ENCODE measurements at places on chromosomes 11 and 22.

- DNase-seq, result no peak
Observed at GRCh38 chr11:47276923-47277322, 7.0 kb downstream of the MADD start.

DNA sequence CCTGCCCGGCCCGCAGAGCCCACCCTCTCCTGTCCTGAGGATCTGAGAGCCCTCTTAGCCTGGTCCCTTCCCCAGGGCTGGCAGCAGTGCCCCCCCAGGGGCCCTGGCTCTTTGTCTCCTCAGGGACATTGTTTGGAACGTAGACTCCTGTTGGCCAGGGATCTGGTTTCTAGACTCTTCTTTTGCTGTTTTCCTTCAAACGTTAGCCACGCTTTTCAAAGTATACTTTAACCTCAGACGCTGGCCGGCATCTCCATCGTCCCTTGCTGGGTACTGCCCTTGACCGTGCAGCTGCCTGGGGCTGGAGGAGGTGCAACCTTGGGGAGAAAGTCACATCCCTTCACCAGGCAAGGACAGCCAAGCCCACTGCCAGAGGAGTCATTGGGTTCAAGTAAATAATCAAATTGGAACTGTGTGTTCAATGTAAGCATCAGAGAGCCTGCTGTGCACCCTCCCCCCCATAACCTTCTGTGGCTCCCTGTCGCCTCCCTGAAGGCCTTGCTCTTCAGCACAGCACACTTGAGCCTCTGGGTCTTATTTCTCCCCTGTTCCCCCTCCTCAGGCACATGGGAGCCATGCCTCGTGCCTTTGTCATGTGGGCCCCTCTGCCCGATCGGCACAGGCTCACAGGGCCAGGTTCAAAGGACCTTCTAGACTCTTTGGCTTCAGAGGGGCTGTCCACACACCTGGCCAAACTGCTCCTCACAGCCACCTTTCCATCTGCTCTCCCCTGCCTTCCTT is 21.8 kb upstream of the WNT7B start:
- DNase-seq, result no peak

DNA sequence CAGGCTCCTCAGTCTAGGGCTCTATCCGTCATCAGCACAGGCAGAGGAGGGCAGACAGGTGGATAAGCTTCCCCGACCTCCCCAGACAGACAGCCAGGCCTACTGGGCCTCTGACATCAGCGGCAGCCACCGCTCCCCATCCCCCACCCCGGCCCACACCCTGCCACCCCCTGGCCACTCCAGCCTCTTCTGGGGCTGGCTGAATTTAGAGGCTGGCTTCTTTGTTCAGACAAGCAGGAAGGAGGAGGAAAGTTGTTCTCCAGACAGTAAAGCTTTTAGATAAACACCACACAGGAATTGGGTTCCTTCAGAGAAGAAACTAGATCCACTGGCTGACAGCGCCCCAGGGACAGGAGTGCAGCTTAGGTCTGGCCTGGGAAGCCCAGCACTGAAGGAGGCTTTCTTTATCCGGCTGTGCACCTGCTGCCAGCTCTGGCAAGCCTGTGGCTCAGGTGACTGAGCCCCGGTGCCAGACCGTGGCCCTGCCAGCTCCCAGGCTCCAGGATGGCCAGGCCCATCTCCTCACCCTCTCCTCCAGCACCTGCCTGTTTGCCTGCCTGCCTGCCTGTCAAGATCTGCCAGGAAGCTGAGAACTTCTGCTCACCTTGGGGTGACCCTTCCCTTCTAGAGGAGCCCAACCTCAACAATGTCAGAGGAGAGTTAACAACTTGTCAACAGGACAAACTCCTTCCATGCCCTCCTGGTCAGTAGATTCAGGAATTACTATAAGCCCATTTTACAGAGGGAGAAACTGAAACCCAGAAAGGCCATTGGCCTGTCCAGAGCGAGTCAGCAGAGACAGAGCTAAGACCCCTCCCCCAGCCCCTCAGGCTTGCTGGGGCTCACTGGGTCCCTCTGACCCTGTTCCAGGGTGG is 44.0 kb upstream of the KLHL35 start:
- no peak for DNase-seq

DNA sequence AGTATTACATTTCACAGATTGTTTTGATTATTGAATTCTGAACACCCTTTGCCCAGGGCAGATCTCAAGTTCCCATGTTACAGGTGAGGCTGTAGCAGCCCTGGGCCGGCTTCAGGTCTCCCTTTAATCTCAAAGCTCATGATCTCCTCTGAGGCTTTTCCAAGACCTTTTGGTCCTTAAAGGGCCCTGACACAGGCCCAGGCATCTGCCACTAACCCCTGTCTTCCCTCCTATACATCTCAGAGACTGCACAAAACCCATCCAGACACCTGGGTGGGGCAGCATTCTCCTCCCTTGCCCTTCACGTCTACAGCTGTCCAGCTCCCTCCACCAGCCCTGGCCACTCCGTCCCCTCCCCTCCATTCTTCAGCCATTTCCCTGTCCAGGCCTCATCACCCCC is 37.8 kb downstream of the PDE2A start:
- DNase-seq, result no peak

DNA sequence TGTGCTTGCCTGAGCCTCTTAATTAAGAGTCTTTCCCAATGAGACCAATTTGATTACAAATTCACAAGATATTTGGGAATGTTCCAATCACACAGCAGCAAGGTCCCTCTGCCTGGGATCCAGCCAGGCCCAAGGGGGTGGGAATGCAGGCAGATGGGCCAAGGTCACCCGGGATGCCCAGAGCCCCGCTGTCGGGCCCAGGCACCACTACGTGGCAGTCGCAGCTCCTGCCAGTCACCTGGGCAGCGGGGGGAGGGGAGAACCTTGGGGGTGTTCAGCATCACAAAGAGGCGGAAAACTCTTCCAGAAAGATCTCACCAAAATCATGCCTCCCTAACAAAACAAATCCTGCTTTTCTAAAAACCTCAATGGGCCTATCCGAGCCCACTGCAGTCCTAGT is 30.9 kb downstream of the PPM1F start:
- no peak for DNase-seq

DNA sequence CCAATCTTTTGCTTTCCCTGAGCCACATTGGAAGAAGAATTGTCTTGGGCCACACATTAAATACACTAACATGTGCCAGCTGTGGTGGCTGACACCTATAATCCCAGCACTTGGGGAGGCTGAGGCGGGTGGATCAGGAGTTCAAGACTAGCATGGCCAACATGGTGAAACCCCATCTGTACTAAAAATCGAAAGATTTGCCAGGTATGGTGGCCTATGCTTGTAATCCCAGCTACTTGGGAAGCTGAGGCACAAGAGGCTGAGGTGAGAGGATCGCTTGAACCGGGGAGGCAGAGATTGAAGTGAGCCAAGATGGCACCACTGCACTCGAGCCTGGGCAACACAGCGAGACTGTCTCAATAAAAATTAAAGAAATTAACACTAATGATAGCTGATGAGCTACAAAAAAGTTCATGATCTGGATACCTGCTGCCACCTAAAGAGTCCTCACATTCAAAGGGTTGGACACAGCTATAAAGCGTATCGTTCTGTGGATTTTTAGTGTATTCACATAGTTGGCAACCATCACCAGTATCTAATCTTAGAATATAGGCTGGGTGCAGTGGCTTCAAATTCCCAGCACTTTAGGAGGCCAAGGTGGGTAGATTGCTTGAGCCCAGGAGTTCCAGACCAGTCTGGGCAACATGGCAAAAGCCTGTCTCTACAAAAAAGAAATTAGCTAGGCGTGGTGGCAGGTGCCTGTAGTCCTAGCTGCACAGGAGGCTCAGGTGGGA is 3.4 kb upstream of the LDHC start:
- no peak for DNase-seq

DNA sequence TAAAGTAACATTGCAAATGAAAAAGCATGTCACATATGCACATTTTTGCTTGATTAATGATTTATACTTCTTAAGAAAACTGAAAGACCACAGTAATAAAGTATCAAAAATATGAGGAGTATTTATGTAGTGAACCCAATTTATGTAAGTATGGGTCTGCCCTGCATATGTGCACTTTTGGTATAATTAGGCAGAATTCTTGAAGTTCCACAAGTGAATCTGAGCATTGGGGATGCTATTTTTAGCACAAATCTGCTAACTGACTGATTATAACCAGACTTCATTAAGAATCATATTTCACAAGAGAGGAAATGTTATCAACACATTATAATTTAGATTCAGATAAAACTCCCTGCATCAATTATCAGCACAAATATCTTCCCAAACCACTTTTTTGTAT is 407.1 kb upstream of the LRRC4C start:
- no peak for DNase-seq

DNA sequence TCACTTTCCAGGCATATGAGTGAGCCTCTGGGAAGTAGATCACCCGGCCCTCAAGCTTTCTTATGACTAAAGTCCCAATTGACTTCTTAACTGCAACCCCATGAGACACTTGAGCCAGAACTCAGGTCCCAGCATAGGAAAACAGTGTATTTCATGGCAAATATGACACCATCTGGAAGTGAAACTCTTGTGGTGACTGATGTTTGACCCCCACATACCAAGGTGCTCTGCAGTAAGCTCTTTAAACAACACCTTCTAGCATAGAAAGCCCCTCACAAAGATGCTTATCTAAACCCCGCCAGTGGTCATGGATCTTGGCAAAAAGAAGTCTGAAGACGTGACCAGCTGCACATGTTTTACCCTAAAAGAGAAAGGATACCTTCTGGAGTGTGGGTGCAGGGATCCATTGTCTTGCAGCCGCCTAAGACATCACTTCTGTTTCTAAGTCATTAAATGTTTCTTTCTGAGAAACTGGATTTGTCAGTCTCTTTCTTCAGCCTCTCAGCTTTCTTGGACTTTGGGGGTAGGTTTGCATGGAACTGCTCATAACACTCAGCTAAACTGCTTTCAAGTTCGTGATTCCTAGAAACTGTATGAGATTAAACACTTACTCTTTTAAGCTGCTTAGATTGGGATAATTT is 7.4 kb upstream of the PELI3 start:
- DNase-seq, result no peak

- DNase-seq, result no peak
Observed at GRCh38 chr11:45393334-45393733, 107.2 kb upstream of the SYT13 start.
